ENCODE measurements at places on chromosomes 3 and 15.

DNA sequence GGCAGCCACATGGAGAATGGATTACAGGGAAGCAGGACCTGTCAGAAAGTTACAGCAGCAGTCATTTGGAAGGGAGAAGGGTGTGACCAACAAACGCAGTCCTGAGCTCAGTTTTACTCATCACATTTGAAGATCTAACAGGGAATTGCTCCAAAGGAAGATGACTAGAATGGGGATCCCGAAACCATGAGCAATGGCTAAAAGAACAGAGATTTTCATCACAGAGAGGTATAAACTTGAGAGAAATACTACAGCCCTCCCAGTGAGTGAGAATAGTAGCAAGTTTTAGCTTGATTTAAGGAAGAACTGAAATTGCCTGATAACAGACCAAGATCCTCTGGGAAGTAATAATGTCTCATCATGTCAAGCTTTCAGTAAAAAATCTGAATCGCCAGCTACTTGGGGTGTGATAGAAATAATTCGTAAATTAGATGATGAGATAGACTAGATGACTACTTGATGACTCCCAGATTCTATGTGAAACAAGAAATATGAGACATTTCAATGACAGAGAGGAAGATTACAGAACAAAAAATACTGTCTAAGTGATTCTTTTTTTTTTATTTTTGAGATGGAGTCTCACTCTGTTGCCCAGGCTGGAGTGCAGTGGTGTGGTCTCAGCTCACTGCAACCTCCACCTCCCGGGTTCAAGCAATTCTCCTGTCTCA lies 16.9 kb downstream of the CD47 start:
- no peak for DNase-seq

GRCh38 chr3:42090973-42091731 lies at the start of gene TRAK1:
Gene TRAK1, plus strand, starts transcription at chr3:42091357. Its CDS starts 113 bp downstream, at chr3:42091470.
- no peak for DNase-seq

- no peak for DNase-seq
These were observed 113.5 kb downstream of the GHSR start for GRCh38 chr3:172334671-172335207.

GRCh38 chr3:156010829-156011228 lies 109.5 kb upstream of the KCNAB1 start:
- DNase-seq = no peak

- DNase-seq = no peak
These were observed 7.9 kb downstream of the TGM5 start for GRCh38 chr15:43258781-43259180.

GRCh38 chr3:61562721-61563312 lies 1.4 kb downstream of the PTPRG start:
- DNase-seq = no peak

- no peak for DNase-seq
These were observed 912.6 kb downstream of the ROBO1 start for GRCh38 chr3:78855190-78855589.

- DNase-seq = no peak
These were observed 3.4 kb upstream of the TPM1 start for GRCh38 chr15:63038926-63039673.

- DNase-seq = no peak
These were observed 260.5 kb upstream of the TLE3 start for GRCh38 chr15:70358011-70358819.

DNA sequence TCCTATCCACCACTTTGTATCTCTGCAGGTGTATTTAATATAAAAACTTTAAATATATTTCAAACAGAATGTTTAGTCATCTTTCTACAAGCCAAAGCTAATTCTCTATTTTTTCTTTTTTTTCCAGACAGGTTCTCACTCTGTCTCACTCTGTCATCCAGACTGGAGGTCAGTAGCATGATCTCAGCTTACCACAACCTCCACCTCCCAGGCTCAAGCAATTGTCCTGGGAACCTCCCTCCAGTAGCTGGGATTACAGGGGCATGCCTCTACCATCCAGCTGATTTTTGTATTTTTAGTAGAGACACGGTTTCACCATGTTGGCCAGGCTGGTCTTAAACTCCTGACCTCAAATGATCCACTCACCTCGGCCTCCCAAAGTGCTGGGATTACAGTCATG lies 202.6 kb downstream of the VGLL3 start:
- no peak for DNase-seq

GRCh38 chr3:190076601-190077394 lies 43.9 kb downstream of the P3H2 start:
- no peak for DNase-seq

- no peak for DNase-seq
These were observed 3.1 kb downstream of the RARB start for GRCh38 chr3:25430935-25431770.

GRCh38 chr3:131712662-131713061 lies 209.9 kb upstream of the MRPL3 start:
- no peak for DNase-seq

DNA sequence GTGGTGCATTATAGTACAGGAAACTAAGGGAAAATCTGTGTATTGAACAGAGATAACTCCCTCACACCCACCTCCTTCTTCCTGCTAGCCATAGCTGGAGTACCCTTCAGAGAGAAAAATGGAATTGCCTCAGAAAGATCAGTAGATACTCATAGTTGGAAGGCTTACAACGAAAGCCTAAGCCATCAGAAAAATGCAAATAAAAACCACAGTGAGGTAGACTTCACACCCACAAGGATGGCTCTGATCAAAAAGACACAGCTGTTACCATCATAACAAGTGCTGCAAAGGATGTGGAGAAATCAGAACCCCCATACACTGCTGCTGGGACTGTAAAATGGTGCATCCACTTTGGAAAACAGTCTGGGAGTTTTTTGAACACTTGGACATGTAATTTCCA lies 7.4 kb upstream of the DLG1 start:
- DNase-seq = no peak

- no peak for DNase-seq
These were observed 132.6 kb upstream of the COL8A1 start for GRCh38 chr3:99505646-99506269.

DNA sequence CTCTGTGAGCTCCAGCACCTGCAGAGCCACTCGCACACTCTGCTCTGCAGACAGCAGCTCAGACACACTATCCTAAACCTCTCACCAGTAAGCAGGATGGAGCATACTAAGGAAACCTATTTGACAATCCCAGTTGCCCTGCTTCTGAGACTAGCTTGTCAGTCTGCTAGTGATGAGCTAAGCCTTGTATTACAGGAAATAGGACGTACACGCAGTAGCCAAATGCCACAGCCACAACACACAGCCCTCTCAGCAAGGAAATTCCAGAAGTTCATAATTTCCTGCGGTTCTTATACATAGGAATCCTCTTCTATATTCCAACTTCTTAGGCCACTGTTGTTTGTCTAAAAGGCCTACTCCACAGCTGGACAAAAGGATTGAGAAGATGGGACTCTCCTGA lies 74.5 kb downstream of the MYLK start:
- no peak for DNase-seq

DNA sequence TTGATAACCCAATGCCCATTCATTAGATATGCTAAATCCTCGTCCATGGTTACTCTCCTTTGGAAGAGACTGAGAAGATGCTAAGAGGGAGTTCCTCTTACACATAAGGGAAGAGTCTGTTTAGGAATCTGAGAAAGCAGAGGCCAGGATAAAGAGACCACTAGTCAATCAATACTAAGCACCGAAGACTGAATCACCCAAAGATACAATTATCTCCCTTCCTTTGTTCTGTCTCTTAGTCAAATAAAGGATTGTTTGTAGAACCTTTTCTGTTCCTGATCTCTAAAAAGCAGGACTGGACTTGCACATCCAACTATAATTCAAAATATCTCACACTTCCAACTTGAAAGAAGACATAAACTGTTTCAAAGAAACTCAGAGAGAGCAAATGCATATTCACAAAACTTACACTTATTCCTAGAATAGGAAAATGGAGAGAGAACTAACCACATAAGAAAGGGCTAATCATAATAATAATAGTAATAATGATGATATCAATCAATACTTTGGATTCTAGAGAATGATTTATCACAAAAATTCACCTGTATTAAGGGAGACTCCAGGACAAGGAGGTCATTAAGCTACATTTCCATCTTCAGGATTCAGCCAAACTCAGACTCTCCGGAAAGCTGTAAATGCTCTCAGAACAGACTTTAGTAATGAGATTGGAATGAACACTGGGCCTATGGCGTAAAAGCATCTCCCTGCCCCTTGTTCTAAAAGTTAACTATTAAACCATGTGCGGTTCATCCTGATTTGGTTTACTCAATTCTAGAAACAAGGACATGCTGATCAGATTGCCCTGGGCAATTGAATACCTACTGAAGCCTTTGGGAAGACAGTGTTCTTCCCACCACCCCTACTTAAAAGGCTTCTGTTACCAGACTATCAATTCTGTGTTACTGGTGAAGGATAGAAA lies 401.5 kb downstream of the ZBTB20 start:
- no peak for DNase-seq

GRCh38 chr3:100131241-100131640 lies 16.9 kb upstream of the FILIP1L start:
- DNase-seq = no peak

- no peak for DNase-seq
These were observed 10.5 kb downstream of the WWTR1 start for GRCh38 chr3:149647285-149647684.
